ENCODE measurements at places on chromosomes 16 and 17.
A peak's percentile ranks its signal among the peaks of the same experiment; 100 is the strongest.

DNA sequence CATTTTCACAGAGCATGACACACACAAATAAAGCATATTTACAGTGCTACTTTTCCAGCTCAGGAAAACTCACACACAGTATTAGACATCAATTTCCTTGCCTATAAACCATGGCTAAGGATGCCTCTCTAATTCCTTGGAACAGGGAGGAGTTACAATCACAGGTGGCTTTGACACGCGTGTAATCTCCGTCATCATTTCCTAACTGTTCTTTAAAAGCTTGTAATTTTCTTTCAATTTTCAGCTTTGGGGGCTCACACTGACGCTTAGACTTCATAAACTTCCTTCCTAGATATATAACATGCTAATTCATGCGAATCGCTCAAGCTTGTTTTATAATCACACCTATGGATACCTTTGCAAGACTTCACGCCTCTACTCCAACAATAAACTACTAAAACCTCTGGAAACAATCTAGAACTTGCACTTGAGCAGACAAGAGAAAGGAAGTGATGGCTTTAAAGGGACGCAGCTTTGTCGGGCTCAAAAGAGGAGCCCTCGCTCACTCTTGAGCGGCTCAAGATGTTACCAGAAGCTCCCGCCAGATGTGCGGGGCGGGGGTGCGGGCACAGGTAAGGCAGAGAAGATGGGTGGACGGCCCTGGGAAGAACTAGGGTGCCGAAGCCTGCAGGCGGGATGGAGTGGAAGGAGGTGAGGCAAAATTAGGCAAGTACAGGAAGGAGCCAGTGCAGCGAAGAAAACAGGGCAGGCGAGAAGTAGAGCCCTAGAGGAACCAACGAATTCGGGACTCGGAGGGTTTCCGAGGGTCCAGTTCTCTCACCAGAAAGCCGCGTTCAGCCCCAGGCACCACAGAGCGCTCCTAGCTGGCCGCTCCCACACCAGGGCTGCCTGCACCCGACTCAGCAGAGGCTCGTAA is 631 bp downstream of the RETREG3 start:
- no peak for DNase-seq

DNA sequence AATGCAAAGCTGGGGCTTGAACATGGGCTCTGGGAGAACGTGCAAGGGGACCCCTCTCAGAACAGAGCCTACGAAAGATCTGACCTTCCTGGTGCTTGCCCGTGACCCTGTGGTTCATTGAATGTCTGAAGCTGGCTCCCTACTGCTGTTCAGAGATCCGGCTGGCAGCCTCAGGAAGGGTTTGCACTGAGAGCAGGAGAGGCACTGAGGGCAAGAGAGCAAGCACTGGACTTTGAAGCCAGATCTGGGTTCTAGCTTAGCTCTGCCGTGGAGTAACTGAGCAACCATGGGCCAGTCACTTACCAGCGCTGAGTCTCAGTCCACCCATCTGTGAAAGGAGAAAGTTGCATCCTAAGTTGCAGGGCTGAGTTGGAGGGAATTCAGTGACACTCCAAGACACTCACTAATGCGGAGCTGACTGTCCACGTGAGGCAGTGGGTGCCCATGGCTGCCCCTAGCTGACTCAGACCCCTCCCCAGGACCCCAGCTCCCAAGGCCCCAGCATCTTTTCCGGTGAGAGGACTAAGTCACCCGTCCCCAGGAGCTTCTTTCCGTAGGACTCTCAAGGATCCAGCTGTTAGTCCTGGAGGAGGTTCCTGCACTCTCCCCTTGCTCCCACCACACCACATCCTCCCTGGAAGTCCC is 41.3 kb downstream of the BEAN1 start:
- no peak for DNase-seq

- peak; percentile 54 for DNase-seq
These were observed 40.5 kb downstream of the MYH3 start for GRCh38 chr17:10616502-10617119.

GRCh38 chr17:49968405-49969133 is 421 bp upstream of the DLX4 start:
- DNase-seq = peak; percentile 67

GRCh38 chr16:12046651-12047050 is 70.1 kb downstream of the SNX29 start:
- no peak for DNase-seq

- peak; percentile 89 for DNase-seq
These were observed 46.3 kb downstream of the VMP1 start for GRCh38 chr17:59753522-59754467.

DNA sequence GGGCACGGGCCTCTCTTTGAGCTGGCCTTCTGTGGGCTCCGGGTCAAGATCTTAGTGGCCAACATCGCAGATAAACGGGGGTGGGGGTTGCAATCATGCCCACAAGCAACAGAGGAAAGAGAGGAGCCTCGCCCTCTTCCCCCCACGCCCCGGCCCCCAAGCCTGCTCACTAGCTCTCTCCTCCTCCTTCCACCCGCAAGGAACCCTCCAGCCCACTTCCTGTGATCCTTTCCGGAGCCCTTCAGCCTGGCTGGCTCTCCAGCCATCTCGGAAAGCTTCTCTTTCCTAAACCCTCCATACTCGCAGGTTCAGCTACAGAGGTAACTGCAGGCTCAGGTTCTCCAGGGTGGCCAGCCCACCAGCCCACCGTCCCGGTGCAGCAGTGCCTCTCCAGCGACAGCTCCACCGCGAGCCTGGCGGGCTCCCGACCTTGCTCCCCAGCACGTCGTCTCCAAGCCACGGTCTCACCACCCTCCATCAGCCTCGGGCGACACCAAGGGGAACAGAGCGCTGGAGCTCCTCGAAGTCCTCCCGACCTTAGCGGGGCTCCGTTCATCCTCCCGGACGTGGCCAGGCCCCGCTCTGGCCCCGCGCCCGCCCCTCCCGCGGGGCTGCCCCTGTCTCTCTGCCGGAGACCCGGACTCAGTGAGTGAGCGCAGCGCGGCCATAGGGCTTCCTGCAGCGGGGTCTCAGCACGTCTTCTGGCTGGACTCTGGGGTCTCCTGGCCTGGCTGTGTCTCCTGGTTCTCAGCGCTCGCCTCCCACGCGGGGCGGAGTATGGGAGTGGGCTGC is 12.9 kb upstream of the ODF4 start:
- DNase-seq = peak; percentile 4

- DNase-seq = no peak
These were observed 21.0 kb upstream of the TNS4 start for GRCh38 chr17:40522250-40522960.

DNA sequence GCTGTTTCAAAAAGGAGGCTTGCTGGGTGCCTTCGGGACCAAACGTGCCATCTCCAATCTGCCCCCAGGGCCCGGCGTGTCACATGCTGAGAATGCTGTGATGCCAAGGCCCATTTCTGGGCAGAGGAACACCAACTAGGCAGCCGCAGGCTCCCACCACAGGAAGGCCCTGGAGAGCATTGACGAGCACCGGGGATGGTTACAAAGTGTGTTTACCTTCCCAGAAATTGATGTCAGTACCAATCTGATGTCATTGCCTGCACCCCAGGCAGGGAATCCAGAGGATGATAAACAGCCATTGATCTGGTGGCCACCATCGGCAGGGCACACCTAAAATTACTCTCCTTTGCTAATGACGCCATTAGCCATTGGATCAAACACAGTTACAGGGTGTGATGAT is 418.1 kb upstream of the CDH5 start:
- DNase-seq = no peak

GRCh38 chr17:74601944-74602572 is 10.0 kb upstream of the CD300LD start:
- DNase-seq = peak; percentile 36

DNA sequence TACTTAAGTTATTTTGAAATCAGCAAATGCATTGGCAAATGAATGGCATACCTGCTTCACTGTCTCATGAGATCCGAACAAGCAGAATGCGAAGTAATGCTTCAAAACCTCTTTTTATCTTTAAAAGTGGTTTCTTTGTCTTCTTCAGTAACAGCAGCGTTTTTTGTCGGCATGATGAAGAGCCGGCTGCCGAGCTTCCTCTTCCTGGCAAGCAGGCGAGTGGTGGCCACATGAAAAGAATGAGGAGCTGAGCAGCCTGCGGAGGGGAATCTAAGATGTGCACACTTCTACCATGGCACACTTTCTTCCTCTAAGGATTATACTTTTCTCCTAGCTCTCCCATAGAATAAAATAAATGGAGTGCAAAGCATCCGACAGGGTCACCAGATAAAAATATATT is 42.4 kb upstream of the AKTIP start:
- DNase-seq = peak; percentile 63

GRCh38 chr17:3897731-3898130 is 4.9 kb upstream of the CAMKK1 start:
- DNase-seq = no peak

DNA sequence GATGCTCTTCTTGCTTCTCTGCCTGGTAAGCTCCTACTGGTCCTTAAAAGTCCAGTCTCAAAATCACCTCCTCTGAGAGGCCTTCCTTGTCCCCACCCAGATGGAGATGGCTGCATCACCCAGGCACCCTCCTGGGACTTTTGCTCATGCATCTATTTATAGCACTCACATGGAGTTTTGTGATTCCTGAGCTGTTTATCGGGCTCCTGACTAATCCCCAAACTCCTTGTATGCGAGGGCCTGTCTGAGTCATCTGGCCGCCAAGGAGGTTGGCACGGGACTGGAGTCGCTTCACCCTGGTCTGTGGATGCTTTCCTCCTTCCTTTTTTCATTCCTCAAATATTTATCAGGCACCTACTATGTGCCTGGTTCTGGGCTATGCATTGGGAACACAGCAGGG is 2.3 kb upstream of the MAP2K3 start:
- no peak for DNase-seq

- no peak for DNase-seq
These were observed 339.9 kb downstream of the SEC14L1 start for GRCh38 chr17:77480509-77481215.

GRCh38 chr17:69593716-69594115 is 179.2 kb downstream of the MAP2K6 start:
- DNase-seq = no peak

GRCh38 chr16:15874745-15875314 is 13.6 kb downstream of the CEP20 start:
- DNase-seq = peak; percentile 7

- no peak for DNase-seq
These were observed 35.9 kb upstream of the ZNF469 start for GRCh38 chr16:88346680-88347505.

- no peak for DNase-seq
These were observed 8.7 kb upstream of the ADGRG1 start for GRCh38 chr16:57619606-57620334.

DNA sequence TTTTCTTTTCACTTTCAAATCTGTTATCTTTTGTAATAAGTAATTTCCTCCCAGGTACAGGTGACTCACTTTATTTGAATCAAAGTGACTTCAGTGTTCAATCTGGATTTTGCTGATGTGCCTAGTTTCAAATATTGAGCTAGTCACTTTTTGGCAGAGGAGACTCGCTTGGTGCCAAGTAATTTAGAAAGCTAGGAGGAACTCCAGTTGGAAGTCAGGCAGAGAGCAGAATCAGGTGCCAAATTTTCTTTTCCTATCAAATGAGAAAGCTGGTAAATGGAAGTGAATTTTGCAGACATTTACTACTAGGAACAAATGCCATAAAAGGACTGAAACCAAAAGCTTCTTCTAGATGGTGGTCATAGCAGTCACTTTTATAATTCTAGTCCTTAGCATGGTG is 656.0 kb upstream of the KIF2B start:
- DNase-seq = no peak

DNA sequence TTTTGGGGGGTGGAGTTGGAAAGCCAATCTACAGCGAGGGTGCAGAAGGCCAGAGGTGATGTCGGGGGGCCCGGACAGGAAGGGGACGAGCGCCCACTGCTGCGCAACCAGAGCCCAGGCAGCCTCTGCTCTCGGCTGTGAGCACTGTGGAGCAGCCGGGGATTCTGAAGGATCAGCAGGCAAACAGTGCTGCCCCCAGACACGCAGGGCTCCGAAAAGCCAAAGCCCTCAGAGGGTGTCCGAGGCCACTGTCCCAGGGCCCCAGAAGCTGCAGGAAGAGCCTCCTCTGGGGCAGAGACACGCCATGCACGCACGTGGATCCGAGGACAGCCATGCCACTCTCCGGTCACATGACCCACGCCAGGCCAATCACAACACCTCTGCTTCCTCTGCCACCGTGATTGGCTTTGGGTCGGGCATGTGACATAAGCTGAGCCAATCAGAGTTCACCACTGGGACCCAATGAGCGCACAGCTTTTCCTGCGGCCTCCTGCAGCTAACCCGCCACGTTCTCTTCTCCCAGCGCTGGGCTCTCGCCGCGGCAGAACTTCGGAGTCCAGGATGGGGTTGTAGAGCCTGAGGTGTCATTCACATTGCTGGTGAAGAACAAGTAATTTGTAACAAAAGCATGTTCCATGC is 40.7 kb downstream of the ACTG1 start:
- peak; percentile 36 for DNase-seq

- DNase-seq = no peak
These were observed at the start of gene CLDN6 for GRCh38 chr16:3017794-3018506. Gene CLDN6 (minus strand): TSS chr16:3018183. CDS start chr16:3016021, 2,162 bp downstream.

GRCh38 chr16:30967795-30968194 is 10.2 kb downstream of the SETD1A start:
- DNase-seq = no peak

DNA sequence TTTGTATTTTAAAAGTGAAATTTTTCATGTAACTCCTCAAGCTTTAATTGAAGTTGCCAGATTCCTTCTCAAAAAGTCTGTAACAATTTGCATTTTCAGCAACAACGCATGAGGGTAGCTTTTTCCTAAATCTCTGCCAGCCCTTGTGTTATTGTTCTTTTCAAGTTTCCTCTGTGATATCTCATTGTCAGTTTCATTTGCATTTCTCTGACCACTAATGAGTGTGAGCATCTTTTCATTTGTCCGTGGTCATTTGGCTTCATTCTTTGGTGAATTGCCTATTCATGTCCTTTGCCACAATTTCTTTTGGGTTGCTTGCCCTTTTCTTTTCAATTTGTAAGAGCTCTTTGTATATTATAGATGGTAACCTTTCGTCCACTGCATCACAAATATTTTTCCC is 68.0 kb upstream of the NKD1 start:
- DNase-seq = no peak

DNA sequence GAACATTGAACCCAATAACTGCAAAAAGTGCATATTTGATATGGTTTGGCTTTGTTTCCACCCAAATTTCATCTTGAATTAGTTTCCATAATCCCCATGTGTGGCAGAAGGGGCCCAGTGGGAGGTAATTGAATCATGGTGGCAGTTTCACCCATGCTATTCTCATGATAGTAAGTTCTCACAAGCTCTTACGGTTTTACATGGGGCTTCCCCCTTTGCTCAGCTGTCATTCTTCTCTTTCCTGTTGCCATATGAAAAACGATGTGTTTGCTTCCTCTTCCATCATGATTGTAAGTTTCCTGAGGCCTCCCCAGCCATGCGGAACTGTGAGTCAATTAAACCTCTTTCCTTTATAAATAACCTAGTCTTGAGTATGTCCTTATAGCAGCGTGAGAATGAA is 127.6 kb downstream of the CHD9NB start:
- DNase-seq = no peak

DNA sequence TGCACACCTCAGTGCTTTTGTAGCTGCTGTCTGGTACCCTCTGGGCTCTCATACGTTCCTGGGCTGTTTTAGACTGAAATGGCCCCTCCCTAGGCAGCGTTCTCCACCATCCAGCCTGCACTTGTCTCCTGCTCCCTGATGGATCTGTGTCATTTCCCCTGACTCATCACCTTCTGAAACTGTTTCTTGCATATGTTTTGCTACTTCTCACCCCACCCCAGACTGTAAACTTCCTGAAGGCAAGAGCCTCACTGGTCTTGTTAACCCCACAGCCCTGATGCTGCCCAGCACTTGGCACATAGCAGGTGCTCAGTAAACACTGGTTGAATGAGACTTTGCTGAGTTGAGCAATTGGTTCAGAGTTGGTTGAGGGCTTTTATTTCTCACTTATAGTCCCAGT is 78.7 kb downstream of the CRISPLD2 start:
- peak; percentile 23 for DNase-seq

- peak; percentile 80 for DNase-seq
These were observed 3.8 kb upstream of the HAP1 start for GRCh38 chr17:41738077-41738800.

Measured in CD4-positive, alpha-beta T cell treated with Interleukin-4 for 1 hour (primary cell).